ENCODE measurements at places on chromosomes 12 and 14.

DNA sequence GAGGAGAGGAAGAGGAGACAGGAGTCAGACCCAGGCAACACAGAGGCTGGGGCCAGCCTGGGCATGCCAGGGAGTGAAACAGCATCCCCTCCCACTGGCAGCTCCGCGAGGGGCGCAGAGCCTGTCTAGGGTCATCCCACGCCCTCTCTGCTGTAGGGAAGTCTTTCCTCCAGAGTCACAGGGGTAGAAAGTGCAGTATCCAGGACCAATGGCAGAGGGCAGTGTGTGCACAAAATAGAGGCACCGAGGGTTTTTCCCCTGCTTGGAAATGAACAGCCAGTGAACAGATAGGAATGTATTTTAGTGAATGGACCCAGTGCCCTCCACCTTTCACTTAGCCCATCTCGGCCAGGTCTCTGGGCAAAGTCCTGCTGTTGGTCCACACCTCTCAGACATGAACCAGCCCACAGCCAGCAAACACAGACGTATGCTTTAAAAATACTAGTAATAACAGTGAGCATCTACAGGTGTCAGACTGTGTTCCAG, 9.4 kb upstream of the KRT74 start:
- DNase-seq = peak; percentile 63

GRCh38 chr12:104219361-104219892, 3.8 kb downstream of the TXNRD1 start:
- DNase-seq = no peak

DNA sequence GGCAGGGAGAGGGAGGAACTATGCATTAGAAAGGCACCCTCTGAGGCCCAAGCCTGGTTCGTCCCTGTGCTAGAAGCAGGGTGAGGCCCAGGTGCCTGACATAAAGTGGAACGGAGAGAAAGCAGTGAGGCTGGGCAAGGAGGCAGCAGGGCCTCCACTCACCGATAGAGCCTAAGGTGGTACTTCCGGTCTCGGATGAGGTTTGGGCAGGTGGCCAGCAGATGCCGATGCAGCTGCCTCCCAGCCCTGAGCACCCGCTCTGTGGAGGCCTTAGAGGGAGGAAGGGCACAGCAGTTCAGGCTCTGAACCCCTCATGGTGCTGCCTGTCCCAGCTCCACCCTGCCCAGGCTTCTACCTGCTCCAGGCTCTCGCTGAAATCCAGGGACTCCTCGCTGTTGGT, 7.1 kb downstream of the RAPGEF3 start:
- DNase-seq = no peak

DNA sequence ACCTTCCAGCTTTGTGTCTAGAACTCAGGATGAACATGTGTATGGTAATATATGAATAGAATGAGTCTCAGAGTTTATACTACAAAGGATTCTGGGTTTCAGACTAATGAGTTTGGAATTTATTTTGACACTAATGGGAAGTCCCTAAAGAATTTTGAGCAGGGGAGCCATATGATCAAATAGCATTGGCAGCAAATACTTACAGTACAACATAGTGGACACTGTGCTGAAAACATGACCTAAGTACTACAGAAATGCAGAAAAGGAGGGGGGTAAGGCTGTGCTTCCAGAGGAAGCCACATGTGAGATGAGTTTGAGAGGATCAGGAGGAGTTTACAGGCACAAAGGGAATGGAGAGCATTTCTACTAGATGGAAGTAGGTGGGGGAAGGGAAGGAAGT, 225.8 kb downstream of the C12orf42 start:
- no peak for DNase-seq

- DNase-seq = no peak
Observed at GRCh38 chr12:112599871-112600270, 181.1 kb downstream of the PTPN11 start.

Data from Jurkat, Clone E6-1 (cell line).